Mesothelial cell of epicardium (in vitro differentiated cells): ENCODE measurements at places on chromosomes 7 and 10.

GRCh38 chr10:46091828-46092523 is 45.9 kb upstream of the MSMB start:
- no peak for DNase-seq

DNA sequence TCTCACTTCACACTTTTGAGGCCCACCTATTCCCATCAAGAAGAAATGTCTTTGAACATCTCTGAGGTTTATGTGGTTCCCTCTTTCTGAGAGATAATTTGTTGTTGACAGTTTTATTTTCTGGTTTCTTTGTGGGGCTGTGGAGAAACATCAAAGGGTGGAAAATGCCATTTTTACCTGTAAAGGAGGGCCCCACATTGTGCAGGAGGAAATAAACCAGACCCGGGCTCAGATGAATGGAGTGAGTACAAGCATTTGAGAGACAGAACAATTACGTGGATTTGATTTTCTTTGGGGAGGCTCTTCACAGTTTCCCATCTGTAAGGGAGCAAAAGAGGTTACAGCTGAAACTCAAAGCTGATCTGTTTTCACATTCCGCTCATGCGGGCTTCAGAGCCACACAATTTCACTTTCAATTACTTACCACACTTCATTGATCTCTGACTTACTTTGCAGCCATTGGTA is 29.8 kb downstream of the ITPRIP start:
- no peak for DNase-seq

DNA sequence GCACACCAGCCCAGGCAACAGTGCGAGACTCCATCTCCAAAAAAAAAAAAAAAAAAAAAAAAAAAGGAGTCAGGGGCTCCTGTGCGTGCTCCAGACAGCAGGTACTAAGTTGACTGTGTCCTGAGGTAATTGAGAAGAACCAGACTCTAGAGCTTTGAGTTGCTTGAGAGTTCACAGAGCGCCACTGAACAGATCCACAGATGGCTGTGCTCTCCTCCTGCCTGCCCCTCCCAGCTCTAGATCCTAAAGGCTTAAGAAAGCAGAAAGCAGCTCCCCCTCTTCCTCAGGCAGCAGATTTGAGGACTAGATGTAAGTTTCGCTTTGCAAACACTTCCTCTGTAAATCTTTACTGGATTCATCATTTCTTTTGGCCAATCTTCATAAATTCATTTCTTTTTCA is 38.7 kb downstream of the SHH start:
- DNase-seq: no peak

DNA sequence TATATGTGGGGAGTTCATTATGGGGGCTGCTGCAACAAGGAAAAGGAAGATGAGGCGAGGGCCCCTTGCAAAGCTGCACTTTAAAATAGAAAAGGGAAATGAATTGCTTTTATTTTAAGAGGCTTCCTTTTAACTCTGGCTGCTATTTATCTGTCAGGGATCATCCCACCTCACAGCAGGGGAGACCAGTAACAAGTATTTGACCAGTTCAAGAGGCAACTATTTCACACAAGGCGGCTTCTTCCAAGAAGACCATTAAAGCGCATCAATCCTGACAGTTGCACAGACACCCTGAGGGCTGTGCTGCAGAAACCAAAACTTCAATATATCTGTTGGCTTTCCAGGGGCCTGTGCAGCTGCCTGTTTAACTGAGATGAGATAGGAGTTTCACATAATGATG is 1009.2 kb downstream of the SORCS3 start:
- DNase-seq: no peak

GRCh38 chr10:85420501-85421191 is 945.9 kb downstream of the GRID1 start:
- no peak for DNase-seq

DNA sequence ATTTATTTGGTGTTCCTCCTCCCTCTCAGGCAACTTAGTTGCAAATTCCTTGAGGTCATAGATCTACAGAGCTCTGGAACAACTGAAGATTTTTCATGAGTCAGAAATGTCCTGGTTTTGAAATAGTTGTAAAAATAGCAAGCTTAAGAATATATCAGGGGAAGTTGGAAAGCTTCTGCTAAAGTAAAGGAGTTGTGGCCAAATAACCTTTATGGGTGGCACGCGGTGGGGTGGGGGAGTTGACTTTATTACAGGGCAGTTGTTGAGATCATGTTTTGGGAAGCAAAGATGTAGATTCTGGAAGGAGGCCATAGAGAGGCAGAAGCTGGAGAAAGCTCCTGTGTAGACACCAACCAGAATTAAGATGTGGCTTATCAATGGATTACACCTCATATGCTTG is 326.0 kb upstream of the MTPN start:
- no peak for DNase-seq

DNA sequence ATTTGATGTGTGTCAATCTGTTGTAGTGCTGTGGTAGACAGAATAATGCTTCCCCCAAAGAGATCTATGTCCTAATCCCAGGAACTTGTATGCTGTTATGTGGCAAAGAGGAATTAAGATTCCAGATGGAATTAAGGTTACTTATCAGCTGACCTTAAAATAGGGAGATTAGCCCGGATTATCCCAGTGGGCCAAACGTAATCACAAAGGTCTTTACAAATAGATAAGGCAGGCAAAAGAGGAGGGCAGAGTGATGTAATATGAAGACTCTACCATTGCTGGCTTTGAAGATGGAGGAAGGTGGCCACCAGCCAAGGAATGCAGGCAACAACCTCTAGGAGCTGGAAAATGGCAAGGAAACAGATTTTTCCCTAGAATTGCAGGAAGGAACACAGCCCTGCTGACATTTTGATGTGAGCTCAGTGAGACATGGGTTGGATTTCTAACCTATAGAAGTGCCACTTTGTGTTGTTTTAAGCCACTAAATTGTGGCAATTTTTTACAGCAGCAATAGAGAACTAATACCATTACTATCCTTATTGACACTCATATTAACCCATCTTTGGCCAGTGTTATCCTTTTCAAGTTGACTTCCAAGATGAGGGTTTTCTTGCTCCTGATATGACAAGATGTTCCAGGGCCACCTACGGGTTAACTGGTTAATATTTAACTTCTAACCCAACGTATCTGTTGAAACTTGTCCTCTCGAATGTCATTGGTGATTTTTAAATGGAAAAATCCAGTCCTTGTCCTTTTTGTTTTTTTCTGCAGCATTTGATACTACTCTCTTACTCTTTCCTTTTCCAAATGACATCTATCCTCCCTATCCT is 29.3 kb downstream of the CYCS start:
- DNase-seq: no peak

- no peak for DNase-seq
These were observed 8.9 kb downstream of the PURB start for GRCh38 chr7:44876393-44876792.

DNA sequence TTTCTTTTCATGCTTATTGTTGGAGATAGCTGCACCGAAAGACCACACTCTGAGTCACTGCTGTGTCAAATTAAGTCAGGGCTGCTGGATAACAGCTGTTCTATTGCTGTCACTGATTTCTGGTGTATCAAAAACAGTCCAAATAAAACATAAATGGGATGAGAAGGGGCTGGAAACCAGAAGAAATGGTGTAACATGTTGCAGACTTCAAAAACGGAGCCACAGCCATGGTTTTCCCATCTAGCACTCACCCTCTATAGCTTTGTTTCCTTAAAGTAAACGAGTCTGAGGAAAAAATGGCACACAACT is 103.3 kb upstream of the DIP2C start:
- no peak for DNase-seq

- DNase-seq: no peak
These were observed 53.4 kb downstream of the NRCAM start for GRCh38 chr7:108402865-108403264.

GRCh38 chr7:157009170-157009777 is 1.2 kb downstream of the MNX1 start:
- DNase-seq: no peak

GRCh38 chr7:17948526-17949238 is 8.4 kb upstream of the SNX13 start:
- no peak for DNase-seq

GRCh38 chr7:64946772-64947171 is 43.7 kb downstream of the ZNF273 start:
- DNase-seq: no peak

DNA sequence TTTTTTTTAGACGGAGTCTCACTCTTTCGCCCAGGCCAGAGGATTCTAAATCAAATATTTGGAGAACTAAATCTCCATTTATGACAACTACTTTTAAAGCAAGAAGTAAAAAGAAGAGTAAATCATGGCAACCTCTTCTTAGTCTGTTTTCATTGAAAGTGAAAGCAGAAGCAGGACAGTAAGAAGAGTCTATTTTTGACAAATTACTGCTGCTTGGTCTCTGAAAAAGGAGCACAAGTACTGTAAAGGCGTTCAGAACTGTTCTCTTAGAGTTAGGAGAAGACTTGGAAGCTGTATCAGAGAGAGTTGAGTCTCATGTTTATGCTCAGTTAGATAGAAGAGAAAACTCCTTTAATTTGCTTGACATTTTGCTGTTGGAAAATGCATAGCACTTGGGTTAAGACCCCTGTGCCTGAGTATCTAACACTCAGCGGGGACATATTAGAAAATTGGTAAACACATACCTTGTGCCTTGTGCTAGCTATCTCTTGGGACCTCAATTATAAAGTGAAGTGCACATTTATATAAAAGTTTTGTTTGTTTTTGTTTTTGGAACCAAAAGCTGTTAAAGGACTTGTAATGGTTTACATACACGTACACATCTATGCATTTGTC is 433.0 kb downstream of the ANKRD7 start:
- no peak for DNase-seq

DNA sequence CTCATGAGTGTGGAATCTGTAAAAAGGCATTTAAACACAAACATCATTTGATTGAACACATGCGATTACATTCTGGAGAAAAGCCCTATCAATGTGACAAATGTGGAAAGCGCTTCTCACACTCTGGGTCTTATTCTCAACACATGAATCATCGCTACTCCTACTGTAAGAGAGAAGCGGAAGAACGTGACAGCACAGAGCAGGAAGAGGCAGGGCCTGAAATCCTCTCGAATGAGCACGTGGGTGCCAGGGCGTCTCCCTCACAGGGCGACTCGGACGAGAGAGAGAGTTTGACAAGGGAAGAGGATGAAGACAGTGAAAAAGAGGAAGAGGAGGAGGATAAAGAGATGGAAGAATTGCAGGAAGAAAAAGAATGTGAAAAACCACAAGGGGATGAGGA is 207.7 kb downstream of the ZEB1 start:
- no peak for DNase-seq

- peak; percentile 57 for DNase-seq
These were observed 372 bp upstream of the TMEM130 start for GRCh38 chr7:98870121-98870651.

- no peak for DNase-seq
These were observed 314.9 kb downstream of the RPS24 start for GRCh38 chr10:78348411-78349164.

- no peak for DNase-seq
These were observed 57.0 kb downstream of the ASAH2B start for GRCh38 chr10:50796693-50797092.

- DNase-seq: no peak
These were observed 484.0 kb upstream of the MBL2 start for GRCh38 chr10:53256623-53257022.

- DNase-seq: no peak
These were observed 87.8 kb upstream of the RHEB start for GRCh38 chr7:151607464-151607867.

DNA sequence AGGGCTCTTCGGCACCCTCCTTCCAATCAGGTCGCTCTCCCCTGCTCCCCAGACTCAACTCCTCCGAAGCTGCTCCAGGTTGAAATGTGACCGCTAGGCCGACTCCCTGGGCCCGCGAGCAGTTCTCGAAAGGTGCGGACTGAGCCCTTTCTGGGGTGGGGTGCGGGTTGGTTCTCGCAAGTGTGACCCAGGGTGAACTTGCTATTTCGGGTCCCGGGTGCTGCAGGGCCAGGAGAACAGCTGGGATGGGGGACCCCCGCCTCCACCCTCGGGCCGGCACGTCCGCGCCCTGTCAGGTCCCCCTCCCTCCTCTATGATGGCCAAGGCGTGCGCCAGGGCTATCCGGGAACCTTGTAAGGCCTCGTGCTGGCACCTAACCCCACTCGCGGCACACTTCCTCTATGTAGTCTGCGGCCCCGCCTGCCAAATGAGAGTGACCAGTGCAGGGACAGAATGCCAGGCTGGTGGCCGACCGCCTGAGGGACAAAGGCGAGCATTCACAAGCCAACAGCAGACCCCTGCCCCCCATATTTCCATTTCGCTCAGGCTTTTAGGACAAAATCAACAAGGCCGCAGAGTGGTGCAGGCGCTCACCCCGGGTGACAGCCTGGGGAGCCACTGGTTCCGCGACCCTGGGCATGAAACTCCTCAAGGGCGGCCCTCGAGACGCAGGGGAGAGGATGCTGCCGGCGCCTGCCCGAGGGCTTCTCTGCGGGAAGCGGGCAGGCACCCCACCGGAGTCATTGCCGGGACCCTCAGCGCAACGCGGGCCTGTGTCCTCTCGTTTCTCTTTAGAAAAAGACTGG is 13.7 kb upstream of the HOXA13 start:
- DNase-seq: no peak

GRCh38 chr7:33810356-33810755 is 95.0 kb upstream of the BMPER start:
- no peak for DNase-seq

DNA sequence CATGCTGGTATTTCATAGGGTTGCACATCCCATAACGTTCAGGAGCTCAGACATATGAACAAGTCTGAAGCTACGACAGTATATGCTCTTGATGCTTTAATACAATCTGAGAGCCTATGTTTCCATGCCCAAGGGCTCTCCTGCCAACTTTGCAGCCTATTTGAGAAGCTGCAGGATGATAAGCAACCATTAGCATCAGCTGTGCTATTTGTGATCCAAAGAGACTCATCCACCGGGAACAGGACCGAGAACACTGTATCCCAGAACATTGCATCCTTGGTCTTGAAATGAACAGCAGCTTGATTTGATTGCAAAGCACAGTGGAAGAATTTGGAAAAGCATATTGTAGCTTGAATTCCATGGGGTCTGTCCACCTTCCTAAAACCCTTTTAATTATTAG is 156.2 kb upstream of the PTER start:
- no peak for DNase-seq

DNA sequence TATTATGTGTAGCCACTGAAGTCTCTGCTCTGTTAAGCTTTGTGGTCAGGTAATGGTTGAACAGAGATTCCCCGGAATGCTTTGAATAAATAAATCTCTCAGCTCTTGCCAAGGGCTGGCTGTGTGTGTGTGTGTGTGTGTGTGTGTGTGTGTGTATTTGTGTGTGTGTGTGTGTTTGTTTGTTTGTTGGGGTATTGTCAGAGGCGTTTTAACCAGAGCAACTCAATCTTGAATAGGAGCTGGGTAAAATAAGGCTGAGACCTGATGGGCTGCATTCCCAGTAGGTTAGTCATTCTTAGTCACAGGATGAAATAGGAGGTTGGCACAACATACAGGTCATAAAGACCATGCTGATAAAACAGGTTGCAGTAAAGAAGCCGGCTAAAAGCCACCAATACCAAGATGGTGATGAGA is 256.2 kb upstream of the CACNA2D1 start:
- DNase-seq: no peak
